ENCODE measurements at places on chromosomes 5 and 9. TPM values are rescaled to one million over a fixed set of nuclear protein-coding genes. Genes with fewer than 3 reads are reported as not detected.

The CREBRF gene
- 5.0 TPM for total RNA-seq

The OTP gene
- total RNA-seq = not detected

The COL5A1 gene
- 12.0 TPM for total RNA-seq

The SPATA31C1 gene
- not detected for total RNA-seq

The AHRR gene
- total RNA-seq = 1.4 TPM

The TSPAN17 gene
- 54.7 TPM for total RNA-seq

The CDKN2B gene
- 0.31 TPM for total RNA-seq

The SLC1A1 gene
- 11.7 TPM for total RNA-seq

The CCDC192 gene
- total RNA-seq = 0.63 TPM

Data from H1 (cell line).